Activated CD4-positive, alpha-beta T cell treated with anti-CD3 and anti-CD28 coated beads, Interleukin-2, amount 10 ng/mL, durations not matched to agents 7 days and 5 days (primary cell): ENCODE measurements at places on chromosomes 5 and 9.
A peak's percentile ranks its signal among the peaks of the same experiment; 100 is the strongest.

GRCh38 chr5:134129411-134130238 lies 15.1 kb downstream of the TCF7 start:
- DNase-seq, result peak; percentile 60

DNA sequence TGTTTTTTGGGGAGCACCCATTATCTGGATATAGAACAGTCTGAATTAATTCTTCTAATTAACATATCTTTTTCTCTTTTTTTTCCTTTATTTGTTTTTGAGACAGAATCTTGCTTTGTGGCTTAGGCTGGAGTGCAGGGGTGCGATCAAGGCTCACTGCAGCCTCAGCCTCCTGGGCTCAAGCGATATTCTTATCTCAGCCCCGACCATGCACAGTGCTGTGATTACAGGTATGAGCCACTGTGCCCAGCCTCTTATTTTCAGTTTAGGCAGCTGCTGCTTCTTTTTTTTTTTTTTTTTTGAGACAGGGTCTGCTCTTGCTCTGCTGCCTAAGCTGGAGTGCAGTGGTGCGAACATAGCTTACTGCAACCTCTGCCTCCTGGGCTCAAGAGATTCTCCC lies 20.2 kb downstream of the UBE2R2 start:
- no peak for DNase-seq

DNA sequence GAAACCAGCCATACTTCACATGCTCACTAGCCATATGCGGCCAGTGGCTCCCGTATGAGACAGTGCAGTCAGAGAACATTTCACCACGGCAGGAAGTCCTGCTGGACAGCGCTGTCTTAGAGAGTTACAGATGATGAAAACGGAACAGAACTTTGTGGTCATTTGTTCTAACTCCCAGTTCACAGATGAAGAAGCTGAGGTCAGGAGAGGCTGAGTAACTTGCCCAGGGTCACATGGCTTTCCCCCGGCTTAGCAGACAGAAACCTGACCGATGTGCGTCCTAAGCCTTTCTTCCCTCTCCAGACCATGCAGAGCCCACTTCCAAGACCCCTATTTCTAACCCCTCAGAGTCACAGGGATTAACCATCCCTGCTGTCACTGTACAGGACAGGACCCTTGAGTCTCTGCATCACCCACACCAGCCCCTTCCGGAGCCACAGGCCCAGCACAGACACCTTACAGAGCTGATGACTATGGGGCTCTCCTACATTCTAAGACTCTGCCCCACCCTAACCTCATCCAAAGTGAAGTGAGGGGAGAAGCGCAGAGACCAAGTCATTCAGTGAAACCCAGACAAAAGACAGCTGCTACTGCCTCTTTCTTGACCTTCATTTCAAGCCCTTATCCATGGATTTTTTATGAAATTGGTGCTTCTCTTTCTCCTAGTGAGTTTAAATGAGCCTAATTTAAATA lies 86.9 kb downstream of the PTPN3 start:
- DNase-seq, result no peak

DNA sequence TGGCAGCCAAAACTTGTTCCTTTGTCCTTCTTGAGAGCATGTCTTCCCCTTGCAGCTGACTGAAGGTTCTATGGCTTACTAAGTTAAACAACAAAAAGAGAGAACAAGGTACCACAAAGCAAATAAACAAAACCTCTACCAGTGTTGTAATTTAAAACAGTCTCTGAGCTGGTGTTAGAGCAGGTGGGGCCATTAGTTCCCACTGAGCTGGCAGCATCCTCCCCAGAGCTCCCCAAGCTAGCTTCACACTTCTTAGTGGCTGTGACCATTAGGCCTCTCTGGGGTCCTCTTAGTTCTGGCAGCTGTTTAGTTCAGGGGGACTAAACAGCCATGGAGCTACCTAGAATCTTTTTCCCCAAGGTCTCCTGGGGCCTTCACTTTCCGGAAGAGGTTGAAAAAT lies 128.6 kb upstream of the ELL2 start:
- no peak for DNase-seq

- no peak for DNase-seq
Observed at GRCh38 chr9:136411378-136411777, 920 bp downstream of the PMPCA start.

DNA sequence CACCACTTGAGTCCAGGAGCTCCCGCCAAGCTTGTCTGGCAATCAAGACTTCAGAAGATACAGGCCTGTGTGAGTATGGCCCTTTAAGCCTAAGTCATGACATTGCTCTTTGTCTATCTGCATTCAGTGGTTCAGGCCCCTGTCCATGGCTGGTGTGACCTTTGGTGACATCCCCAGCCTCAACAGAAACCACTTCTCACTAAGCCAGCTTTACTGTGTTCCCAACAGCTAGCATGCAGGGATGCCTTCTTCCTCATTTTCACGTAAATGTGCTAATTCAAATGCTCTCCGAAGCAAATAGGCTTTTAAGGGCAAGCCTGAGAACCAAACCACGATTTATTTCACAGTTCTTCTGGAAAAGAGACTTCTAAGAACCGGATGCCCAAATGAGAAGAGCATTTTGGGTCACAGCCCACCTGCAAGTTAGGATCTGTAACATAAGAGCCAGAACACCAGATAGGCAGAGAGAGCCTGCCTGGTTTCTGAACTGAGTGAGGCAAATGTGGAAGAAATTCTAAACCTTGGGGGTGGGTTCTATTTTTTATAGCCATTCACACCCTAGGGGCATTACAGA lies 14.9 kb downstream of the CD180 start:
- DNase-seq, result peak; percentile 37
